Stimulated activated CD4-positive, alpha-beta T cell treated with anti-CD3 and anti-CD28 coated beads, Interleukin-2, amount 100 ng/mL, for 48 hours (primary cell): ENCODE measurements at places on chromosomes 2 and 18.

DNA sequence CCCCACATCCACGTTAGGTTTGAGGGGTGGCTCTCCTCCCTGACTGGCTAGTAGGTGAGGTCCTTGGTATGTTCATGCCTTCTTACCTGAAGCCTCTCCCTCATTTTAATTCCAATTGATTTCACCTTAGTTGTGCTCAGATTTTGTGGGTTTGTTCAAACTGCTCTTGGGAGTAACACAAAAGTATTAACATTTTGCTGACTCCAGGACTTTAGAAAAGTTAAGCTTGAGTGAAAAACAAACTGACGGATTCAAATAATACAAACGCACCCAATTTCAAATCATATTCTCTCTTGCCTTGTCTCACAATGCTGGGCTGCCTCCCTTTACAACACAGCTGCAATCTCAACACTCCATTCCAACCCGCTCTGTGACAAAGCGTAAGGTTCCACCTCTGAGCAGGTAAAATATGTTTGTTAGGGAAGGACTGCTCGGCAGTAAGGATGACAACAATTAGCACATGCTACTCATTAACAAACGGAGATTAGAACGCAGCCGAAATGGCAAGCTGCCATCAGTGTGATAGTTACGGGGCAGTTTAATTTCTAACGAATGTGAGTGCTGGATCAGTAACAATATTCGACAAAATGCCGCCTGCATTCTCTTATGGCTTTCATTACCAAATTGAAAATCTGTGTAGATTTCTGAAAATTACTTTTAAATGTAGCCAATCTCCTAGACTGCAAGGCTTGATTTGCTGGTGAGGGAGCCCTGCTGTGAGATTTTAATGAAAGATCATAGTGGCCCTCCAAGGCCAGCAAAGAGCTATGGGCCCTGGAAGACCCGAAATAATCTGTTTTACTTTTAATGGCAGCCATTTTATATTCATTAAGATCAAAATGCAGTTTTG is 730.6 kb upstream of the FANCL start:
- DNase-seq, result no peak

DNA sequence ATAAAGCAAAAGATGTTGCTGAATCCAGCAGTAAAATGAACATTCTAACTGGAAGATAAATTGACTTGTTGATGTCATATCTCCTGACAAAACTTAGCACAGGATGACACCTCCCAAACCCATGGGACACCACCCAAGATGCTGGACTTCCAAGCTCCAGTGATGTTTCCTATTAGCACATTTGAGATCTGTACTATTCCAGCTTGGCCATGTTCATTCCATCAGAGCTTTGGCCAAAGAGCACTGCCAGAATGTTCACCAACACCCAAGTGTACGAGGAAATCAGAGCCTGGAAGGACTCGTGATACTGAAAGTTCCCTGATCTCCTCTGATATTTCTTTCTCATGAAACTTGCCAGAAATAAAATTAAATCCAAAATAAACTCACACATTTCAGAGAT is 44.7 kb downstream of the PID1 start:
- no peak for DNase-seq

DNA sequence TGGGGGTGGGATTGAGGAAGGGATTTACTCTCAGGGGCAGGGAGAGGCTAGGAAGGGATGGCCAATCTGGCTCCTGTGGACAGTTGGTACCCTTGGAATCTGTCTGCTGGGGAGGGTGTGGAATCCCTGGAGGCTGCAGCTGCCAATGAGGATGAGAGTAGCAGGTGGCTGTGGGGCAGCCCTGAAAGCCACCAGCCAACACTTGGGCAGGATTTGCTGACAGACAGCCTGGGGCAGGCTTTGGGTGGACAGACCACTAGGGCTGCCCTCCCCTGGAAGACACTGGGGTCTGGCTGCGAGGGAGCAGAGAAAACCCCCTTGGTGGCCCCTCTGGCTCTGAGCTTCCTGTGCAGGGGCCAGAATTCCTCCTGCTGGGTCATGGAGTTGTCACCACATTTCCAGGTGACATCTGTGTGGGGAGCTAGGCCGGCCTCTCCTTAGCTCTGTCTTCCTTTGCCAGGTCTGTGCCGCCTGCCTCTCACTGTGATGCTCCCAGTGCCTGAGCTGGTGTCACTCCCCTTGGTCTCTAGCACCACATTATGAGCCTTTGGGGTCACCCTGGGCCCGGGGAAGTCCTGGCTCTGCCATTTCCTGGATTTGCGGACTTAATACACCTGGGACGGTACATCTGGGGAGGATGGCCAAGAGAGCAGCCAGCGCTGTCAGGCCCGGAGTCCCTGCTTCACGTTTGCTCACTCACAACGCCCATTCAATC is 13.4 kb upstream of the ARHGEF4 start:
- DNase-seq, result no peak

- DNase-seq, result no peak
Observed at GRCh38 chr2:176022048-176022447, 20.0 kb upstream of the LNPK start.

GRCh38 chr2:222424276-222424728 is at the start of gene SGPP2:
SGPP2 (plus strand) TSS chr2:222424543; CDS start chr2:222424603, 60 bp downstream.
- no peak for DNase-seq

DNA sequence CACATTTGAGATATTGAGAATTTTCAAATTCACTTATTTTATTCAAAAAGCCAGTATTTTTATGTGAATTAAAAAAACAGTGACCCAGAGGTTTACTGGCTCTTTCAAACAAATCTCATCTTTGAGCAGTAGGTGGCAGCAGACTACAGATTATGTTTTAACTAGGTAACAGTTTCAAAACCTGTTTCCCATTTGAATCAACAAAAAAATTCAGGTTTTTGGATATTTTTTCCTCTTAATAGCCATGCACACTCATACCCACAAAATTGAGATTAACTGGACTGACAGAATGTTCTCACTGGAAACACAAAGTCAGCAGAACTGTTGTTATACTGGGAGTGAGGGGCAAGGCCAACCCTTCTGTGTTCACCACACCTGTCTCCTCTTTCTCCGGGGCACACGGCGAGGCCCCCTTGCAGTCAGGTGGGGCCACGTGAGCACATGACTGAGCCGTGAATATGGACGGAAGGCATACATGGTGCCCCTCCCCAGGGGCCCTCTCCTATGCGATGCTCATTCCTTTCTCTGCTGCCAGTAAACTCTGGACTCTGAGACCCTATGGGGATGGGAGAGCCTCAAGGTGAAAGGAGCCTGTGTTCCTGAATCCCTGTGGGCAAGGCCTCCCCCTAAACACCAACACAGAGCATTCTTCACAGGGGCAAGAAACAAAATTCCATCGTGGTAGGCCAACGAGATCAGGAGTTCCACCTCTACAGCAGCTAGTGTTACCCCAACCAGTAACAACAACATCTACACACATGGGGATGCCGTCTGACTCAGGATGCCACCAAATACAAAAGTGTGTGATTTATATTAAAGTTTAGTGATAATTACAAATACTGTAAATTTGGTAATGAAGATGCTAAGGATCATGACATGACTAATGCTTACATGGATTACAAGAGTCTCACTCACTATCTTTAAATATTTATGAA is 80.4 kb downstream of the LPIN2 start:
- no peak for DNase-seq

- no peak for DNase-seq
Observed at GRCh38 chr2:20762945-20763683, 59.8 kb downstream of the LDAH start.

DNA sequence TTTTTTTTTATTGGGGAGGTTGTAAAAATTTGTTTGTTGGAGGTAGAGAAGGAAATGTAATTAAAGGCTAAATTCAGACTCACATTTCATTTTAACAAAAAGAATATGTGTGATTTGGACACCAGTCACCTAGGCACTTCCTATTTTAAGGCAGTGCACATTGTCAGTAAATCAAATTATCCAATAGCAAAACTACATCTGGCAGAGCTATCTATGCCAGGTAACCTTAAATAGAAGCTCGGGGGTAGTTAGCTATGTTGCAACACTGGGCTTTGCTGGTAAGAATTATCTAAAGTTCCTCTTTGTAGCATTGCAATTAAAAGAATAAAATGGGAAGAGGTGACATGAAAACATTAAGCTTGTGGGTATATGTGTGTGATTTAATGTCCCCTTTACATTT is 1064.4 kb upstream of the ZEB2 start:
- DNase-seq, result no peak

DNA sequence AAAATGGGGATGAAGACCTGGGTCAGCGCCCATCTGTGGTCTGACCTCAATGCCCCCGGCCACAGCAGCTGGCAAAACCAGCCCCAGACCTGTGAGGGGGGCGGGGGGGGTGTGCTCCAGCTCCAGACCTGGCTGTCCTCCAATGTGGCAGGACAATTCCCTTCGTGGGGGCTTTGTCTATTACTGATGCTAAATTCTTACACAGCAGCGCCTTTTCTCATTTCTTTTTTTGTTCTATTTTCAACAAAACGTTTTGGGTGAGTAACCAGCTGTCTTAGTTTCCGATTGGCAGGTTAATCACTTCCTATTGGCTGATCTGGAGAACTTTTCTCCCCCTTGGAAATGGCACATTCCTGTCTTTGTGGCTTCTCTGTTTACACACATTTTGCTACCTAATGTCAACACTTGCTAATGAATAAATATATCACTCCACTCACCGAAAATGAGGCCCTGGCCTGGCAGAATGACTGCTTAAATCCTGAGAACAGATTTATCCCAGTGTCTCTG is 4.4 kb downstream of the SMAD7 start:
- DNase-seq, result no peak

DNA sequence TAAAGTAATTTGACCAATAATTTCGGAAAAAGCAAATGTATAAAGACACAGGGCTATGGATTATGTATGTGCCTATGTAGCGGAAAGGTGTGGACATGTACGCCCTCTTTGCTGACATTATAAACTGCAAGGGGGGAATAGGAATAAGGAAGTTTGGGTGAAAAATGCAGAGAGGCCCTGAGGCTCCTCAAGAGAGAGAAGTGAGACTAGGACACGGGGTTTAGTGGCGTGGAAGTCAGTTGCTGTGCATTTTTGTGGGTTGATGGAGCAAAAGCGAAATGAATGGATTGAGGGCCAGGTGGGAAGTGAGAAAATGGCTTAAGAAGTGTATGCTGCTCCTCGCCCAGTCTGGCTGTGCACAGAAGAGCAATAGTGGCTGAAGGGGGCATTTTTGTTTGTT is 96.2 kb upstream of the B3GNT7 start:
- DNase-seq, result no peak

DNA sequence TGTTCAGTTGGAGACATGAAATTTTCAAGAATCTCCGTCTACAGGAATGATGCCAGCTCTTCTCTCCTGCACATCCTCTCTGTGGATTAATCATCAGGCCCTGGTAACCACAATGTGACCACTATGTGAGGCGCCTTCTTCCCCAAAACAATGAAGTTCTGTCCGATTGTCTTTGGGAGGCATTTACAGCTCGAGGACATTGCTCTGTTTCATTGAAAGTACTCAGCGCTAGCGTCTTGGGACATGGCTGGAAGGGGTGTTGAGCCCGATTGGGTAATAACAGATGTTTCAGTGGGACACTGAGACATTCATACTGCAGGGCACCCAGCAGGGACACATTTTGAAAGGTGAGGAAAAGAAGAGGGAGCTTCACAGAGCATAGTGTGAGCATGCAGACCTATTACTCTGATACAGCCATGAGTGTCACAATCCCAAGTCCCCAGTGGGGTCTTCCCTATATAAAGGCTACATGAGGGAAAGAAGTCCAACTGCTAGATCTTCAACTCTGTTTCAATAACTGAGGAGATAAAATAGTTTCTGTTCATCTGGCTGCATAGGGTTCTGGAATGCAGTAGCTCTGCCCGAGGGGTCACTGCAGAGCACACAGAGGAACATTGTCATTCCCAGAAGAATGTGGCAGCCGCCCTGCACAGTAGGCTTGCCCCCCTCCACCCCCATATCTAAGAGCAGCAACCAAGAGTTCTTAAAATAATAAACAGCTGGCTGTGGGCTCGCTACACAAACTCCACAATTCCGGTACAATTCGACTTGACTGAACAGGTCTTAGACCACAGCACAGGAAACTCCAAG is 237.3 kb downstream of the OSR1 start:
- DNase-seq, result no peak

DNA sequence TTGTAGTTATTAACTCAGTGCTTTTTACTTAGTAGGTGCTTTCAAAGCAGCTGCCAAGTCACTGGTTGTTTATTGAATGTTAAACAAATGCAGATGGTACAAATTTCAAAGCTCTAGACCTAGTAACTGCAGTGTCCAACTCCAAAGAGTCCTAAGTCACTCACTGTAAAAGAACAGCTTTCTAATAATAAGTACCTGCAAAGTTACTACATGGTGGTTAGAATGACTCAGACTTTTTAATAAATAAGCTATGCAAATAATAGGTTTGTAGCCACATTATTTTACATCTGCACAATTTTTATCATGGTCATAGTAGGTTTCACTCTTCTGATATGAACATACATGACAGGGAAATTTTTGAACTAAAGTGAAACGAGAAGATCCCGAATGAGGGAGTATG is 1620.4 kb upstream of the CELF4 start:
- no peak for DNase-seq

- no peak for DNase-seq
Observed at GRCh38 chr2:129337076-129337475, 642.4 kb upstream of the RAB6C start.

DNA sequence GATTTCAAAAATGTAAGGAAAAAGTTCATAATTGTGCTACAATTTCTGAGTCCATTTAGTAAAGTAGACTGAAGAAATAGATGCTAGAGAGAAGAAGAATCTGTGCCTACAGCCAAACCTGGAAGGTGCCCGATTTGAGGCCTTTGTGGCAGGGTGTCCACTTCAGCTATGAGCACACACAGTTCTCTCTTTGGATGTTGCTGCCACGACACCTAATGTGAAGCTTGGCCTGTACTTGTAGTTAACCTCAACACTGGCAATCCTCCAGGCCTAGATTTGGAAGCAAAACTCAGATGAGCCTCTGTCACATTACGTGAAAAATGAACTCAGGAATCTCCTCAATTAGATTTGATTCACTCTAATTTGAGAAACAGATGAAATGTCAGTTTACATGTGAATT is 90.1 kb upstream of the LRP1B start:
- no peak for DNase-seq

- DNase-seq, result no peak
Observed at GRCh38 chr2:111669928-111670695, 213.9 kb downstream of the ANAPC1 start.

GRCh38 chr2:149587950-149588487 is 444 bp upstream of the MMADHC start:
- no peak for DNase-seq

DNA sequence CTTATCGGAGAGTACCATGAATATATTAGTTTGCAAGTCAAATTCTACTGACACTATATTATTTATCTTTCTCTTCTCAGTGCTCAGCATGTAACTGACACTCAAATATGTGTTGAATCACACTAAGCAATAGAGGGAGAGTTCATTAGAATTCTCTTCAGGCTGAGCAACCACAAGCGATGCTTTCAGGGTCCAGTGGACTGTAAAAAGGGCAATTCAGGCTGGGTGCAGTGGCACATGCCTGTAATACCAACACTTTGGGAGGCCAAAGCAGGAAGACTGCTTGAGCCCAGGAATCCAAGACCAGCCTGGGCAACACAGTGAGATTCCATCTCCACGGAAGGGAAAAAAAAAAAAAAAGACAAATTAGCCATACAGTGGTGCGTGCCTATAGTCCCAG is 16.3 kb downstream of the PDE6D start:
- no peak for DNase-seq

- DNase-seq, result no peak
Observed at GRCh38 chr2:10566018-10566417, 117.9 kb upstream of the ODC1 start.

GRCh38 chr2:109285244-109285651 is 156.2 kb downstream of the SH3RF3 start:
- DNase-seq, result no peak

- DNase-seq, result no peak
Observed at GRCh38 chr2:152647552-152647951, 69.7 kb downstream of the PRPF40A start.

GRCh38 chr2:132670496-132671150 is 618 bp upstream of the LYPD1 start:
- no peak for DNase-seq
